GM04504 (cell line): ENCODE measurements at places on chromosomes 13 and 19.
A peak's percentile ranks its signal among the peaks of the same experiment; 100 is the strongest.

GRCh38 chr19:44807652-44808462 lies 1.0 kb upstream of the BCAM start:
- DNase-seq: no peak

GRCh38 chr13:75558145-75558840 lies 8.7 kb downstream of the UCHL3 start:
- no peak for DNase-seq

GRCh38 chr19:31119951-31120690 lies 229.1 kb downstream of the TSHZ3 start:
- no peak for DNase-seq

- no peak for DNase-seq
Measured at GRCh38 chr19:7267792-7268704, 26.2 kb downstream of the INSR start.

- DNase-seq: no peak
Measured at GRCh38 chr13:47564041-47564440, 437.0 kb downstream of the SUCLA2 start.

- DNase-seq: no peak
Measured at GRCh38 chr13:114136576-114136975, 4.2 kb upstream of the RASA3 start.

DNA sequence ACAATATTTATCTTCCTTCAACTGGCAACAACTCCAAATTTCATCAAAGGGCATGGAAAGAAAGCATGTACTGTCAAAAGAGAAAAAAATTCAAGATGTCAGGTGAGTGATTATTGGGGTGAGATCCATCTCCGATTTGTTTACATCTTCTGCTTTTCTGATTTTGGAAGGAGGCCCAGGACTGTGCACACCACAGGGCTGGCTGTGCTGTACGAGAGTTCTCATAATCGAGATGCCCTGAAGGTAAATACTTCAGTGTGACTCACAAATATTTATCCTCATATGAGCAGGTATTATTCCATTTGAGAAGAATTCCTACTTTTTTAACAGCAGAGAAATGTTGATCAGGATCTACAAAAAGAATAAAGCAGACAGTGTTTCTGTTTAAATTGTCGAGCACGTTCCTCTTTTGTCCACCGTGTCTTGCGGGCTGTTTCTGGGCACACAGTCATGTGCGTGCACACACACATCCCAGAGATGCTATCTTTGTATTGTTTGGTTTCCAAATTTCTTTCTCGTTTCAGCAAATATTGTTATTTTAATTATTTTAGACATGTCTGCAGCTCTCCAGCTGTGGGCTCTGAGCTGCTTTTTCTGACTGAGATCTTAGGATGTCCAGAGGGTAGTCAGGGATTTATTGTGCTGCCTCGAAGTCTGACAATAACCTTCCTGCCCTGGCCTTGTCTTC lies 103.8 kb downstream of the KL start:
- no peak for DNase-seq

GRCh38 chr13:47237571-47237970 lies 340.7 kb upstream of the HTR2A start:
- no peak for DNase-seq

GRCh38 chr19:33405553-33406461 lies 32.3 kb downstream of the CEBPG start:
- no peak for DNase-seq

GRCh38 chr13:20461481-20461859 lies 64.2 kb downstream of the CRYL1 start:
- DNase-seq: no peak

GRCh38 chr13:44237276-44237767 lies 136.3 kb upstream of the SERP2 start:
- peak; percentile 76 for DNase-seq

DNA sequence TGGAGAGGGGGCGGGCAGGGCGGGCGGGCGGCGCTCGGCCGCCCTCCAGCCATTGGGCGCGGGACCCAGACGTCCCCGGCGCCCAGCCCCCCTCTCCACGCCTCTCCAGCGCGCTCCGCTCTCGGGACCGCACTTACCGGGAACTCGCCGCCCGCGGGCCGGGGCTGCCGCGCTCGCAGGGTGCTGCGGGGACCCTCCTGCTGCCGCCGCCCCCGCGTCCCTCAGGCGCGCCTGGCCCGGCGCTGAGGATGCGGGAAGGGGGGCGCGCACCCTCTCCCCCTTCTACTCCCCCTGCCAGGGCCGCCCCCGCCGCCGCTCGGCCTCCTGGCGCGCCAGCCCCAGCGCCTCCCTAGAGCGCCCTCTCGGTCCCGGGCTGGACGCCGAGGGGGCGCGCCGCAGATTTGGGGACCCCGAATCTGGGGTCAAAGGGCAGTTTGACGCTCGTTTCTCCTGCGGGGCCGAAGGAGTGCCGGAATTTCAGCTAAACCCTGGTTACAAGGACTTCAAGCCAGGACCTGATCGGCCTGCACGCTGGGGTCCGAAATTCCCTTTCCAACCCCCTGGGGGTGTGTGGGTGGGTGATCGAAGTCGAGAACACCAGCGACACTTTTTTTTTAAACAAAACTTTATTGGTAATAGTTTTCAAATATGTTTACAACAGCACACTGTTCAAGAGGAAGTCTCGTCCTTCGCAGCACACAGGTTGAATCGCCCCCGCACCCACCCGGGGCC lies 696 bp upstream of the SAMD1 start:
- DNase-seq: no peak

DNA sequence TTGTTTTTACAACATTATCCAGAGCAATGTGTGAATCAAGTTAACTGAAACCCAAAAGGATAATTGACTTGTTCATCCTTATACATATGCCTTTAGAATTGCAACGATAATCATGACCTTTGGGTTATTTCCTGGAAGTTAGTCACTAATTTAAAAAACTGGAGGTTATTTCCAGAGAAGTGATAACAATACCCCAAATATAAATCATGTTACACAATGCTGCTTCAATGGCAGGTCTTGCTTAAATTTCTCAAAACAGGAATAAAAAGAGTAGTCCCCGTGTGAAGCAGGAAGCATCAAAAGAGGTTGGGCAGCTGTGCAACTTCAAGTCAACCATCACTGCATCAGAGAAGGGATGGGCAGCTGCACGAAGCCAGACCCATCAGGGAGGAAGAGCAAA lies 134.4 kb downstream of the EFNB2 start:
- no peak for DNase-seq

GRCh38 chr19:44894052-44894400 lies 3.0 kb downstream of the TOMM40 start:
- no peak for DNase-seq

GRCh38 chr19:48962029-48962848 lies 2.9 kb upstream of the FTL start:
- DNase-seq: no peak

DNA sequence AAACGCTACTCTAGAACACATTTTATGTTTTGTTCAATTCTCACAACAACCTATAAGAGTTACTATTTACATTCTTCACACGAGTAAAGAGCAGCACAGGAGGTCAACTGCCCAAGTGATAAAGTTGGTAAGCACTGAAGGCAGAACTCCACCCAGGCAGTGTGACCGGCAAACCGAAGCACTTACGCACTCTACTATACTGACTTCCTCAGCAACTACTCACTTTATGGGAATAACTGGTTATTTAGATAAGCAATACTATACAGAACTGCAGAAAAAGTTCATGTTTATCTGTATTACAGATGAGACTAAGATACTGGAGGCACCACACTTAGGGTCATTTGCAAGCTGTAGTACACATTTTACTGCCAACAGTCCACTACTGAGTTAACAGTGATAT lies 28.8 kb downstream of the FOXO1 start:
- no peak for DNase-seq

DNA sequence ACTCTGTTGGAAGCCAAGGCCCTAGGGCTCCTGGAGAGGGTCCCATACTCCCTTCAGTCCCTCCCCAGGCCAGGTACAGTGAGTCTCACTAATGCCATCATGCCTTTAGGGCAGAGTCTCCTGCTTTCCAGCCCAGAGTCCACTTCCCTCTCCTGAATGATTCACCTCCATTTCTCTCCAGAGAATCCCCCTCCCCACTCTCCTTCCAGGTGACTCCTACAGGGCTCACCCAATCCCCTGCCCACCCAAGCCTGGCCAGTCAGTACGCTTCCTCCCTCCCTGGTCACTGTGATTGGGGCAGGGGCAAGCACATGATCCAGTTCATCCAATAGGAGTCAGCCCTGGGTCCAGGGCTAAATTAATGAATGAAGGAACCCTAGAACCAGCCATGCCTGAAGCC lies 35.0 kb upstream of the PNMA8B start:
- DNase-seq: no peak

DNA sequence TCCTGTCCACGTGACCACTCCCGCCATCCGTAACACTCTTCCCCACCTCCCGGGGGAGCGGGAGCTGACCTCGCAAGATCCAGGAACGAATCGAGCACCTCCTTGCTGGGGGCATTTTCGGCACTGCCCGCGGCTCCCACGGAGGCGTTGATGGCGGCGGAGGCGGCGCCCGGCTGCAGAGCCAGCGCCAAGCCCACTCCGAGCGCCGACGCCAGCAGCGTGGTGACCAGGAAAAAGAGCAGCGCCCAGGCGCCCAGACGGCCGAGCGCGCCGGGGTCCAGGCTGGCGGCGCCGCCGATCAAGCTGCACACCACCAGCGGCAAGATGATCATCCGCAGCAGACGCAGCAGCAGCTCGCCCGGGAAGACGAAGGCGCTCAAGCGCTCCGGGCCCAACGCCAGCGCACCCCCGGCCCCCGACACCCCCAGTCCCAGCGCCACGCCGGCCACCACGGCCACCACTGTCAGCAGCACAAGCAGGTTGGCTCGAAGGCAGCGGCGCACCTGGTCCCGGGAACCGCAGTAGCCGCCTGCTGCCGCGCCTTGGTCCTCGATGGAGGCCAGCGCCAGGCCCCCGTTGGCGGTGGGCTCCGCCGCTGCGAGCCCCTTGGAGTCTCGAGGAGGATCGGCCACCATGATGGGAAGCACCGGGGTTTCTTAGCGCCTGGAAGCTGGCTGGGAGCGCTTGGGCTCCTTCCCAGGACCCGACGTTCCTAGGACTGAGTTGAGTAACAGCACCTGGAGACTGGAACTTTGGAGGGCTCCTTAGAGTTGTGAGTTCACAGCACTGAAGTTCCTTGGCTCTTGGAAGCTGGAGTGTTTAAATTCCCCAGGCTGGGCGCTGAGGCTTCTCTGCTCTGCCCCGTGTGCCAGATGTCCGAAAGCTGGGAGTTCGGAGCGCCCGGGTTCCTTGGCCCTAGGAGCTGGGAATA lies 798 bp downstream of the SLC1A5 start:
- DNase-seq: no peak

- DNase-seq: no peak
Measured at GRCh38 chr19:14048443-14049153, 13.3 kb downstream of the PALM3 start.

- DNase-seq: no peak
Measured at GRCh38 chr19:45769821-45770191, 754 bp upstream of the SIX5 start.

DNA sequence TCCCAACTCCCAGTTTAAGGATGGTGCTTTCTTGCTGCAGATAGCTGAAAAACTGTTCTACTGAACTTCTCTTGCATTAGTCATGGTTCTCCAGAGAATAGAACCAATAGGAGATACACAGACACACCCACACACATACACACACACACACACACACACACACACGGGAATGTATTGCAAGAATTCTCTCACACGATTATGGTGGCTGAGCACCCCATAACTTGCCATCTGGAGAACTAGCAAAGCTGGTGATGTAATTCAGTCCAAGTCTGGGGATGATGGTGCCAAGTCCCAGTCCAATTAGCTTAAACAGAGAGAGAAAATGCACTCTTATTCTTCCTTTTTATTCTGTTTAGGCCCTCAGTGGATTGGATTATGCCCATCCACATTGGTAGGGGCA lies 643.9 kb downstream of the DIAPH3 start:
- no peak for DNase-seq

- DNase-seq: no peak
Measured at GRCh38 chr19:34493038-34493648, 11.6 kb downstream of the WTIP start.

- DNase-seq: no peak
Measured at GRCh38 chr13:99314640-99315176, 7.5 kb upstream of the GPR183 start.

- DNase-seq: no peak
Measured at GRCh38 chr19:3068071-3068470, 5.8 kb upstream of the TLE5 start.

DNA sequence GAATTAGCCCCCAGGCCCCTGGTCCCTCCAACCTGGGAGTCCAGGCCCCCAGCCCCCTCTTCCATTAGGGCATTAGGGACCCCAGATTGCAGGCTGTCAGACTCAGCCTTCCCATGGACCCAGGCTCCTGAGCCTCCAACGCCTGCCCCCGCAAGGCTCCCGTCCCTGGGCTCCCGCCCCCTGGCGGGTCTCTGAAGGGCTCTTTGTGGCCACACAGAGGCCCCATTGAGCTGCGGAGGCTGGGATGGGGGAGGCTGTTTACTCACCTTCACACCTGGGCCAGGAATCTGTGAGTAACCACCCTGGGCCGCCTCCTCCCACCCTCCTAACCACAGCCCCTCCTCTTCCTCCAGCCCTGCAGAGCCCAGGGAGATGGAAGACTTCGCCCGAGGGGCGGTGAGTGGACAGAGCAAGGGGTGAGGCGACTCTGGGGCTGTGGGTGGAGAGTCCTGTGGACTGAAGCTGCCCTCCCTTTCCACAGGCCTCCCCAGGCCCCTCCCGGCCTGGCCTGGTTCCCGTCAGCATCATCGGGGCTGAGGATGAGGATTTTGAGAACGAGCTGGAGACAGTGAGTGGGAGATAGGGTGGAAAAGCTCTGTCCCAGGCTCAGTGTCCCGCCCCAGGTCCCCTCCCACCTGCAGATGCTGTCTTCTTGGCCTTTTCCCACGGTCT lies 4.9 kb downstream of the ARHGEF1 start:
- DNase-seq: no peak

DNA sequence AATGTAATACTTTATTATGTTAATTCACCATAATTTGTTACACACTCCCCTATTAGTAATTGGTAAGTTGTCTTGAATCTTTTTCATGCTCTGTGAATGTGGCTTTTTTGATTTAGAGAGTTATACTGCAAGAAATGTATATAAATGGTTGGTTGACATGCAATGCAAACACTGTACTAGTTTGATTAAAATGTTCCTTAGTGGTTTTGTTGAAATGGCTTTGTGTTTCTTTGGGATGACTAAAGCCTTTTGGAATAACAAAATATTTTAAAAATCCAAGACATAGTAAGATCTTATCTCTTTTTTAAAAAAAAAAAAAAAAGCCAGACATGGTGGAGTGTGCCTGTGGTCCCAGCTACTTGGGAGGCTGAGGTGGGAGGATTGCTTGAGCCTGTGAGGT lies 10.5 kb downstream of the LAMP1 start:
- DNase-seq: no peak

GRCh38 chr19:47310819-47311218 lies 1.2 kb downstream of the C5AR1 start:
- DNase-seq: no peak
